MCF 10A (cell line): ENCODE measurements at places on chromosomes 5 and 9. TPM values are rescaled to one million over a fixed set of nuclear protein-coding genes. Genes with fewer than 3 reads are reported as not detected.

TMEM174 gene
- total RNA-seq = not detected in 2 replicates

MAMDC2 gene
- total RNA-seq = not detected in 2 replicates

SMIM32 gene
- not detected in 2 replicates for total RNA-seq

PCDHB12 gene
- 1.6 and 2.3 TPM in 2 replicates for total RNA-seq

ARL14EPL gene
- not detected in 2 replicates for total RNA-seq

FABP6 gene
- total RNA-seq = not detected in 2 replicates

RASGRF2 gene
- not detected in 2 replicates for total RNA-seq

CBY3 gene
- total RNA-seq = not detected in 2 replicates

LECT2 gene
- not detected in 2 replicates for total RNA-seq

IL3 gene
- total RNA-seq = not detected in 2 replicates

DOCK8 gene
- total RNA-seq = 5.2 and 5.7 TPM in 2 replicates

FAXDC2 gene
- 0.79 and 2.1 TPM in 2 replicates for total RNA-seq
